ENCODE measurements at places on chromosomes 4 and X. TPM values are rescaled to one million over a fixed set of nuclear protein-coding genes. Genes with fewer than 3 reads are reported as not detected.

GRCh38 chr4:73347497-73347896 lies 56.6 kb upstream of the ALB start:
- DNase-seq: no peak

GRCh38 chrX:155896512-155896911 lies 15.4 kb downstream of the VAMP7 start:
- no peak for DNase-seq

DNA sequence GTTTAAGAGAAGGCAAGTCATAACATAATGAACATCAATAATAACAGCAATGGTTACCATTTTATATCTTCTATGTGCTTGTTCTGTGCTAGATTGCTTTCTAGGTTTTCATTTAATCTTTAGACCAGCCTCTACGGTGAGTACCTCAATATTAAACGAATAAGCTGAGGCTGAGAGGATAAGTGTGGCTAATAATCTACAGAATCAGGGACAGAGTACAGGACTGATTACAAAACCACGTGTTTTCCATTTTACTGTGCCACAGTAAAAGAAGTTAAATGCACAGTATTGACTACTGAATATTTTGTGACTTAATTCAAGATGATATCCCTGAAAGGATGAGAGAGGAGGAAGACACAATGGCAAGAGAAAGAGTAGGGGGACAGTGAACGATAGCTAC lies 56.3 kb downstream of the HUWE1 start:
- no peak for DNase-seq

DNA sequence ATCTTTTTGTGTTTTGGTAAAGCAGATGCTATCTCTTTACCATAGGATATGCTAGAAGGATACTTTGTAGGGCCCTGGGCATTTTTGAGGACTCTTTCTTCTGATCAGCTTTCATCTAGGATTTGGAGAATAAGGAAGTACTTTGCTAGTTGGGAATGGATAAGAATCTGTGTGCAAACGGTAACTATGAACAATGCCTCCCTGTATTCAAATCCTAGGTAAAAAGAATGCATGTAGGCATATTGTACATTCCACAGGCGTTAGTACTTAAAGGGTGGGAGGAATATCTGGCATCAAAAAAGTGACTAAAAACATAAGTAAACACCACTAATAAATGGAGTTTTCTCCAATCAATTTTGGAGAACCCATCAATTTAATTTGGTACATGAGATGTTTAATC lies 59.7 kb downstream of the SH3BGRL start:
- DNase-seq: peak; percentile 69

GRCh38 chr4:138404801-138405200 lies 162.7 kb upstream of the SLC7A11 start:
- no peak for DNase-seq

DNA sequence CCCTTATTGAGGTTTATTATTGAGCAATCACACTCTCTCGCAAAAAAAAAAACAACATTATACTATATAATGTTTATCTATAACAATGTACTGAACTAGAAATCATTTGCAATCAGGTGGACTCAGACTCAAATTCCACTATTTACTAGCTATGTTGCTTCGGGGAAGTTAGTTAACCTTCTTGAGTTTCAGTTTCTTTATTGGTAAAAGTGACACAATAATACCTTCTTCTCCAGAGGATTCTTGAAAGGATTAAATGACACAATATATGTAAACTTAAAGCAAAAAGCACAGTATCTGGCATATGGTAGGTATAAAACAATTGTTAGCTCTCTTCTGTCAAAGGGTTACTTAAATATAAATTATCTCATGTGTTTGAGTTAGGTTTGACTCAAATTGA lies 31.5 kb upstream of the HDAC8 start:
- no peak for DNase-seq

- DNase-seq: no peak
Measured at GRCh38 chr4:176464748-176465147, 145.0 kb downstream of the SPCS3 start.

DNA sequence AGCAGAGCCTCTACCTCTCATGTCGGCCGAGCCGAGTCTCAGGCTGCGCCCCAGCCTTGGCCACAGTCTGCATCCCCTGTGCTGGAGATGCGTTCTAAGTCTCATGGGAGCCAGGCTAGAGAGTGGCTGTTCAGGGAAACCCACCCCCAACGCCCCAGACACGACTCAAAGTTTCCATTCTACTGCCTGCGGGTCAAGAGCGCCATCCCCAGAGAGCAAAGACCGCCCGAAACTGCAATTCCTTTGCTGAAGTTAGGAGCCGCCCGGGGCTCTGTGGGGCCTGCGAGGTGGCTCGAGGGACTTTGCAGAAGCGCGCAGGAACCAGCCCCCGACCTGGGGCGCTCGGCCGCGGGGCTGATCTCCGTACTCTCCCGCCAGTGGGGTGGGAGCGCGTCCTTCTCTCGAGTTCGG lies 10.0 kb upstream of the ELF4 start:
- no peak for DNase-seq

DNA sequence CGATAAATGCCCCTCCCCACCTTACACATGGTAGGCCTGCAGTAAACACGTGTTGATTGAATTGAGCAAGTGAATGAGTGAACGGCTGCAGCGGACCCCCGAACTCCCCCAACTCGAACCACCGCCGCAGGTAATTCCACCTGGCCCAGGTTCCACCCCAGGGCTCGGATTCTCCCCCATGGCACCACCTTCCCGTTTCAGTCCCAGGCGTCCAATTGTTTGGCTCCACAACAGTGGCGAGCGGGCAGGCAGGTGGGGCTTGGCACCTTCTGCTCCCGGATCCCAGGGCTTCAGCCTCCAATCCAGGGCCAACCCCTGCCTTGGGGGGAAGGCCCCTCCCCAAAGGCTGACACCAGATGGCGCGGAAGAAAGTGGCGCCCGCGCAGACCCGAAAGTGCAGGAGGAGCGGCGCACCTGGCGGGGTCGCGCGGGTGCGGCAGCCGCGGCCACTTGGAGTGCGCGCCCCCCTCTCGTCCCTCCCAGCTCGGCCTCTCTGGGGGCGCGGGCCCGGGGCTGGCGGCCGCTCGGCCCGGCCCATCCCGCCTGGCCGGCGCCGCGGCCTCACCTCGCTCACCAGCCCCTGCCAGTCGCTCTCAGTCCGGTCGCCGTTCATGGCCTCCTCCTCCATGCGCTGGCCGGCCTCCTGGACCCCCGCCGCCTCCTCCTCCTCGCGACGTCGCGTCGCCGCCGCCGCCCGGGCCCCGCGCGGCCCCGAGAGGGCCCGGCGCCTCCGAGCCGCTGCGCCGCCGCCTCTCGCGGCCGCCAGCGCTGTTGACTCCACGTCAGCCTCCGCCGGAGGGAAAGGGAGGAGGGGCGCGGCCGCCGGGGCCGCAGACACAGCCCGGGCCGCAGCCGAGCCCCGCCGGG lies at the start of gene CCDC149:
Gene CCDC149, minus strand, starts transcription at position 791 of the 867 bp plus-strand sequence. Its CDS starts 178 bp downstream, at position 613.
- peak; percentile 63 for DNase-seq

DNA sequence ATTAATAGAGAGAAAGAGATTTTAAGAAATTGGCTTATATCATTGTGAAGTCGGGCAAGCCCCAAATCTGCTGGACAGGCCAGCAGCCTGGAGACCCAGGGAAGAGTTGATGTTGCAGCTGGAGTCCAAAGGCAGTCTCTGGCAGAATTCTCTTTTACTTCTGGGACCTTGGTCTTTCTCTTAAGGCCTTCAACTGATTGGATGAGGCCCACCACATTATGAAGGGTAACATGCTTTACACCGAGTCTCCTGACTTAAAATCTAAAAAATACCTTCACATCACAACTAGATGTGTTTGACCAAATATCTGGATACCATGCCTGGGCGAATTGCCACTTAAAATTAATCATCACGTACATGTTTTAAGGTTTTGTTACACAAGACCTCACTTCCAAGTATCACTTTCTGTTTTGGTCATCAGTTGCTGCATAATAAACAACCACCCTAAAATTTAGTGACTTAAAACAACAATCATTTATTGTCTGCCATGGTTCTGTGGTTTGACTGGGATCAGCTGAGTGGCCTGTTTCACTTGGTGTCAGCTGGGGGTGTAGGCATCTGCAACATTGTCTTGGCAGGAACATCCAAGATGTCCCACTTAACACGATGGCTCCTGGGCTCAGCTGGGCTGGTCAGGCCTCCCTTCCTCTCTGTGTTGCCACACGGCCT lies 3.4 kb downstream of the CD38 start:
- DNase-seq: no peak

DNA sequence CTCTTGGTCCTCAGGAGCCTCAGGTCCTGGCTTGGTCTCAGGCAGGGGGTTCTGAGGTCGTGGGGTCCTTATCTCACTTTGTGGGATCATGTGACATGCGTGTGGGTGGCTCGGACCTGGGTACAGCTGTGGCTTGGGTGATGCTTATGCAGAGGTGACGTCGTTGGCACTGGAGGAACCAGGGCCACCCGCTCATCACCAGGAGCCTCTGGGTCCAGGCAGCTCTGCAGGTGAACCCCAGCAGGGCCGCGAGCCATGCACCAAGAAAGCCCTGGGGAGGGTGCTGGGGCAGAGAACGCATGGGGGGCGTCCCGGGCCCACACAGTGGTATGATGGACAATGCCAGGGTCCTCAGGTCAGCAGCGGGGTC lies 8.7 kb downstream of the ATP5ME start:
- no peak for DNase-seq

DNA sequence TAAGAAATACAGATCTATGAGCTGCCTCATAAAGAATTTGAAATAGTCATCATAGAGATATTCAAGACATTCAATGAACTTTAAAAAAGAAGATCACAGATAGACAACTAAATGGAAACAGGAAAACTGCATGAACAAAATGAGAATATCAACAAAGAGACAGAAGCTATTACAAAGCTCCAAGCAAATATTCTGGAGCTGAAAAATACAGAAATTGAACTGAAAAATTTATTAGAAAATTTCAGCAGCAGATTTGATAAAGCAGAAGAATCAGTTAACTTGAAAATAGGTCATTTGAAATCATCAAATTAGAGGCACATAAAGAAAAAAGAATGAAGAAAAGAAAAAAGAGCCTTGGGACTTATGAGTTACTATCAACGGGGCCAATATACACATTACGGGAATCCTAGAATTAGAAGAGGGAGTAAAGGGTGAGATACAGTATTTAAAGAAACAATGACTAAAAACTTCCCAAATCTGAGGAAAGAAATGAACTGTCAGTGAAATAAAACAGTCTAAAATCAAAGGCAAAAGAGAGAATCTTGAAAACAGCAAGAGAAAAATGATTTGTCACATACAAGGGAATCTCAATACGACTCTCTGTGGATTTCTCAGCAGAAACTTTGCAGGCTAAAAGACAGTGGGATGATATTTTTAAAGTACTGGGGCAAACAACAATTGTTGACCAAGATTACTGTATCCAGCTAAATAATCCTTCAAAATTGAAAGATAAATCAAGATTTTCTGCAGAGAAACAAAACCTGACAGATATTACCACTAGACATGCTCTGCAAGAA lies 641.6 kb downstream of the ANKRD50 start:
- DNase-seq: no peak

- DNase-seq: no peak
Measured at GRCh38 chrX:154019633-154020528, at the start of gene IRAK1. IRAK1 (minus strand) TSS chrX:154019902; CDS start chrX:154019812, 90 bp downstream.

GRCh38 chrX:80799584-80799983 lies 10.1 kb downstream of the BRWD3 start:
- no peak for DNase-seq

GRCh38 chr4:153573221-153573620 lies 107.1 kb downstream of the TMEM131L start:
- DNase-seq: no peak

DNA sequence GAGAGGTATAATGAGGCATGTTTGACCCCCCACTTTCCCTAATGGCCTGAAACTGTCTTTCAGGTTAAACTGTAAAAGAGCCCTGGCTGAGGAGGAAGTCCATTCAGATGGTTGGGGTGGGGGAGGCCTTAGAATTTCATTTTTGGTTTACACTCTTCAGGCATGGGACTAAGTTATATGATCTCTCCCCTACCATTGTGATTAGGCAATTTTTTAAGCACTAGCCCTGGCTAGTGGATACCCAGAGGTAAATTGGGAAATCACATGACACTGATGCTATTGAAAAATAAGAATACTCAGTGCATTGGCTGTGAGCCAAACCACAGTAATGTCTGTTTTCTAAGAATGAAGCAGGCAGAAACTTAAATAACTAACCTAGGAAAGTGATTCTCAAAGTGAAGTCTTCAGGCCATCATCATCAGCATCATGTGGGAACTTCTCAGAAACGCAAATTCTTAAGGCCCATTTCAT lies 149.7 kb downstream of the RRAGB start:
- DNase-seq: peak; percentile 14

- DNase-seq: peak; percentile 46
Measured at GRCh38 chr4:82739287-82740190, 59.1 kb downstream of the SCD5 start.

- DNase-seq: no peak
Measured at GRCh38 chr4:39051492-39051891, 10.5 kb upstream of the KLHL5 start.

DNA sequence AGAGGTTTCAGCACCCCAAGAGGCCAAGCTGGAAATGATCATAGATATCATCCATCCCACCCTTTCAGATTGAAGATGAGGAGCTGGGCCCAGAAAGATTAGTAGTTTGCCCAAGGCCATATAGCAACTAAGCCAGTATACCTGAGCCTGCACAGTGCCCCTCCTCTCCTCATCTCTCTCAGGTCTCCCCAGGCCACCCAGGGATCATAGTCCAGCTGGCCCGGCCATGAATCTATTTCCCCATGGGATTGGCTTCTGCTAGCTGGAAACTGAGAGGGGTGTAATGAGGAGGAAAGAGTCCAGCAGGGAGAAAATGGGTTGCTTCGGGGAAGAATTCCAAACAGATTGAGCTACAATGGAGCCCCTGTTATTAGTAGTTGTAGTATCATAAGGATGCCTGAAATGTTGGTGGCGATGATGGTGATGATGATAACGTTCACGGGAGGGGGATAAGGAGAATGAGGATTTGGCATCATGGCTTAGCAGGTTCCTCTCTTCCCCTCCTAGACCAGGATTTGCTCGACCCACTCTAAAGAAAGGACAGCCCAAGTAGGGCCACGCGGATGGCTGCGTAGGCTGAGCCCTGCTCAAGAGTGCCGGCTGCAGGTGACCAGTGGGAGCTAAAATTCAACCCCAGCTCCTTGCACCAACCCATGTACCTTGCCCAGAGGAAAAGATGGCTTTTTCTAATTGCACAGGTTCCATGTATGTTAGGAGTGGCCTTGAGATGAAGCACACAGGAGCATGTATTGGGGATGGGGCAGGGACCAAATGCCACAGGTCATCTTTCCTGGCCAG lies 117.8 kb upstream of the PJA1 start:
- no peak for DNase-seq

The H2BW2 gene
- not detected for total RNA-seq

The TEX13D gene
- total RNA-seq: not detected

The CFP gene
- 0.11 TPM for total RNA-seq

The DSPP gene
- total RNA-seq: not detected

The FATE1 gene
- total RNA-seq: not detected

The STOX2 gene
- total RNA-seq: 0.75 TPM

The GAB3 gene
- 0.14 TPM for total RNA-seq

The FGA gene
- total RNA-seq: not detected

The APLN gene
- total RNA-seq: 8.2 TPM

All from foreskin keratinocyte (primary cell).